Liver (tissue), 10 donors: ENCODE measurements at places on chromosomes 16 and 17. TPM values are rescaled to one million over a fixed set of nuclear protein-coding genes. Genes with fewer than 3 reads are reported as not detected.

The SLC16A6 gene
- polyA plus RNA-seq, result 0.11 TPM

The PSMD7 gene
- polyA plus RNA-seq, result 61.3 TPM

- H3K4me1 ChIP-seq, result no peaks in the 10 kb centered on the region
- no peaks in the 10 kb centered on the region for H3K27me3 ChIP-seq
- no peak for DNase-seq
Measured at GRCh38 chr17:17398943-17399926, 77.6 kb upstream of the MED9 start.

The TBC1D3B gene
- polyA plus RNA-seq, result 1.8 TPM

The ZACN gene
- polyA plus RNA-seq, result 1.9 TPM

- no peak overlapping the region for H3K4me3 ChIP-seq
- no peaks in the 10 kb centered on the region for H3K4me1 ChIP-seq
- no peaks in the 10 kb centered on the region for H3K36me3 ChIP-seq
Measured at GRCh38 chr16:77967054-77967904, 55.1 kb upstream of the CLEC3A start.

DNA sequence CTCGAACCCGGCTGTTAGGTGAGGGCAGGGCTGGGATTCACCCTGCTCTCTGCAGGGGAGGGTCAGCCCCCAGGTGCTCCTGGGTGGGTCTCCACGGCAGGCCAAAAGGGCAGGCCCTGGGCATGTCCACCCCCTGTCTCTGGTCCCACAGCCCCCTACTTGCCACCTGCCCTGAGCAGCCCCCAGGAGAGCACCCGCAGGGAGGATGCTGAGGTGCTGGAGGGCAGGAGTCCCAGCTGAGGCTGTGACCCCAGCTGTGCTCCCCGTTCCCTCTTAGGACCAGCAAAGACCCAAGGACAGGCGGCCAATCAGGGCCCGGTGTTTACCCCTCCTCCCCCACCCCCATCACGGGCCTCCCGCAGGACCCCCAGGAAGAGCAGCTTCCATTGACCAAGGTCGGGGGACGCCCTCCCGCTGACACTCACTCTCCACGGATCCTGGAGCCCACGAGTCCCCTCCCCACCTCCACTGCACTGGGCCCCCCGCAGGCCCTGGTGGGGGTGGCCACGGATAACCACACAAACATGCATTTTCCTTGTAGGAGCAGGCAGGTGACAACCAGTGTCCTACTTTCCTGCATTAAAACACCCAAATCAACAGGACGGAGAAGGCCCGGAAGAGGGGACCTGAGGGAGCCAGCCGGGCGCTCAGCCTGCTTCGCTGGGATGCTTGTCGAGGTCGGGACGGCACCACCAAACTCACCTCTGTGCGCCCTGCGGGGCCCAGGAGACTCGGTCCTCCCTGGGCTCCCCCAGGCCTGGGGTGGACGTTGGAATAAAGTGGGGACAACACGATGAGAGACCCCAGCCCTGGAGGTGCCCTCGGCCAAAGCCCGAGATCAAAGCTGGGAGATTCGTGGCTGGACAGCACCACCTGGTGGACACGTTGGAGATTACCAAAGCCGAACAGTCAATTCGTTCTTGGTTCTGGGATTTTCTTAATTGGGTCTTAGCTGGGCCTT lies 22.5 kb upstream of the ENPP7 start:
- peak; percentile 61 for DNase-seq
- no peaks in the 10 kb centered on the region for H3K4me1 ChIP-seq
- no peak overlapping the region for H3K4me3 ChIP-seq
- no peaks in the 10 kb centered on the region for H3K36me3 ChIP-seq
- H3K27ac ChIP-seq, result no peak overlapping the region
- no peaks in the 10 kb centered on the region for H3K27me3 ChIP-seq

The PRR35 gene
- not detected for polyA plus RNA-seq

GRCh38 chr16:8070506-8070905 lies 519.8 kb downstream of the TMEM114 start:
- no peak for DNase-seq
- H3K27me3 ChIP-seq, result no peaks in the 10 kb centered on the region
- H3K4me3 ChIP-seq, result no peak overlapping the region
- H3K36me3 ChIP-seq, result no peaks in the 10 kb centered on the region
